WTC11 (cell line): ENCODE measurements at places on chromosomes 6 and 20. TPM values are rescaled to one million over a fixed set of nuclear protein-coding genes. Genes with fewer than 3 reads are reported as not detected.

SH3BGRL2 gene
- total RNA-seq = 13.8 to 16.5 TPM (median 15.5 TPM) in 3 replicates

PRELID3B gene
- total RNA-seq = 46.9 to 48.7 TPM (median 47.0 TPM) in 3 replicates

PEX3 gene
- 13.5 to 15.7 TPM (median 15.4 TPM) in 3 replicates for total RNA-seq

RTF2 gene
- total RNA-seq = 46.3 to 56.1 TPM (median 51.7 TPM) in 3 replicates

GCM1 gene
- total RNA-seq = 0.09 TPM in 1 of 3 replicates, not detected in the others

EIF2S2 gene
- total RNA-seq = 103 to 124 TPM (median 104 TPM) in 3 replicates

OOEP gene
- 0.87 to 1.1 TPM (median 0.89 TPM) in 3 replicates for total RNA-seq

DNA sequence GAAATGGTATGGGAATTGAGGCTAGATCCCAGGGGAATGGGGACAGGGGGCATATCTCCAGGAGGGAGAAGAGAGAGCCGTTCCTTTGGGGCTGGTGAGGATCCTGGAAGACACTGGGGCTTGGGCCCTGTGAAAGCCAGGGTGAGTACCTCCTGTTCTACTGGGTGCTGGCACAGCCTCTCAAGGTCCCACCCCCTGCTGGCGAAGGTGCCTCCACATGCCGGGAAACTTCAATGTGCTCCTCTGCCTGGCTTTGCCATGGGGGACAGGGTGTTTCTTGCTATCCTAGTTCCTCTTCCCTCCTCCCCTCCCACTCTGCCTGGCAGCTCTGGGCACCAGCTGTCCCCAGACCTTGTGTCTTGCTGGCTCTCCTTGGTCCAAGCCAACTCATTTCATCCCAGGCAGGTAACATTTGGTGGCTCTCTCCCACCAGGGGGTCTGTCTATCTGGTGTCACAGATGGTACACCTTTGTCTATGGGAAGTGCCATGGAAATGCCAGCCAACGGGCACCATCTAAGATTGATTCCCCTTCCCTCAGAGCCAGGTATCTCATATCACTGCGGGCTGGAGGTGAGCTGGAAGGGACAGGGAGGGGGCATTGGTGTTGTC is 56.8 kb downstream of the MDGA1 start:
- H3K27me3 ChIP-seq = peaks cover 11% of the 10 kb centered on the region
- no peak overlapping the region for H3K27ac ChIP-seq
- no peaks in the 10 kb centered on the region for H3K36me3 ChIP-seq
- no peak for DNase-seq

DNA sequence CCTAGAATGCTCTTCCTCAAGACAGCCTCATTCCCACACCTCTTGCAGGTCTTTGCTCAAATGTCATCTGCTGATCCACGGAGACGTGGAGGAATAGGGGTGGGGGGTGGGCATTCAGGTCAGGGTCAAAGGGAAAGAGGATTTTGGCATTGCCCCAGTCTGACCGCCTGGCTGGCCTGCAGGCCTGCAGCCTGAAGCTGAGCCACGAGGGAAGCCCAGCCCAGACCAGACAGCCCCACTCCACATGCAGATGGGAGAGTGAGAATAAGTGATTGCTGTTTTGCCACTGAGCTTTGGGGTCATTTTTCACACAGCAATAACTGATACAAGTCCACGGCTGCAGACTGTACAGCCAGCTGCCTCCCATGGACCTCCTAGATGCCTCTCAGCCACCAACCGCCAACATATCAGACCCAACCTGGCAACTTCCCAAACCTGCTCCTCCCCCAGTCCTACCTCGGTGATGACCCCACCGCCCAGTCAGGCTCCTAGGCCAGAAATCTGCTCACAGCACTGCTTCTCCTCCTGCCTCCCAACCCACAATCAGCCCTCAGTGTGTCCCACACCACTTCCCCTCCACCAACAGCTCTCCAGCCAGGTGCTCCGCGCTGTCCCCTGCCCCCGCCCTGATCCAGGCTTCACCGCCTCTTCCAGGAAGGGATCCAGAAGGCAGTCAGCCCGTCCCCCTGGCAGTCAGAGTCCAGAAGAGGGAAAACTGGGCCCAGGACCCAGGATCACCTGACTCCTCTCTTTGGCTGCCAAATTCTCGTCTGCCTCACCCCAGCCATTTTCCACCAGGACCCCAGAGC is 14.0 kb downstream of the KIAA1755 start:
- peaks cover 10% of the 10 kb centered on the region; the same call in 1 of the 2 replicates for H3K4me1 ChIP-seq
- H3K27ac ChIP-seq = no peak overlapping the region
- no peak for DNase-seq
- H3K27me3 ChIP-seq = peaks cover 14% of the 10 kb centered on the region

DNA sequence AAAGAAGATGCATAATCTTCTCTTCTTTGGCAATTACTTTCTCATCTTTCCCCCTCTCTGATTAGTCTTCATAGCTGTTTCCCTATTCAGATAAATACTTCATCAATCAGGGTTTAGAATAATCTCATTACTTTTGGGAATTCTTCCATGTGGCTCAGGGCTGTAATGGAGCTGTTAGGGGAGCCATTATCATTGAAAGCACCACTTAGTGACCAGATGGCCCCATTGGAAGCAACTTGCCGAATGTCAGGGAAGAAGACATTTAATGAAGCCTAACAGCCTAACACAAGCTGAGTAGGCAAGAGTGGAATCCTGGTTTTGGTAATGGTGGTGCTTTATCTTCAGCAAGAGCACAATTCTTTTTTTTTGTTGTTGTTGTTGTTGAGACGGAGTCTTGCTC is 45.0 kb downstream of the TIAM2 start:
- H3K27ac ChIP-seq = no peak overlapping the region; the same call in 1 of the 2 replicates
- no peak overlapping the region for H3K4me3 ChIP-seq
- 0 out of 2 replicates have a peak, but pooled peaks cover under 1% of the 10 kb centered on the region for H3K36me3 ChIP-seq
- peaks cover 70% of the 10 kb centered on the region for H3K4me1 ChIP-seq
- DNase-seq = no peak

- peaks cover 3% of the 10 kb centered on the region; the same call in 1 of the 2 replicates for H3K36me3 ChIP-seq
- no peaks in the 10 kb centered on the region for H3K27me3 ChIP-seq
- peaks cover 27% of the 10 kb centered on the region for H3K4me1 ChIP-seq
- DNase-seq = no peak
- H3K27ac ChIP-seq = no peak overlapping the region
Measured at GRCh38 chr6:63259153-63259552, 47.9 kb downstream of the FKBP1C start.

- H3K36me3 ChIP-seq = no peaks in the 10 kb centered on the region
- peaks cover 7% of the 10 kb centered on the region for H3K27me3 ChIP-seq
- peak overlapping the region; percentile 5 for H3K4me3 ChIP-seq
Measured at GRCh38 chr6:35739645-35740524, 3.1 kb downstream of the ARMC12 start.

DNA sequence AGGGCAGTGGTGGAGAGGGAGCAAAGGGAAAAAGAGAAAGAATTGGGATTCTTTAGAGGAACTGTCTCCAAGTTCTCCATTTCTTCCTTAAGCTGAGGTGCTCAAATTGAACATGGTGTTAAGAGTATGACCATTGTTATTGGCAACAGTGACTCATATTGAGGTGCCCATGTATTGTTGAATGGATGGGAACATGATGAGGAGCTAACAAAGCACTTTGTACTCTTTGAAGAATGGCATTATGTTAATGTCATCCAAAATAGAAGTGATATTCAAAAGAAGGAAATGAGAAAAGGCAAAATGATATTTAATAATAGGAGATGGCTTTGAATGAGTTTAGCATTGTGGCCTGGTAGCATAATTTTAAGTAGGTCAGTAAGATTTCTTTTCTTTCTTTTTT is 261.1 kb downstream of the QKI start:
- DNase-seq = no peak
- no peaks in the 10 kb centered on the region for H3K27me3 ChIP-seq
- H3K27ac ChIP-seq = no peak overlapping the region
- no peaks in the 10 kb centered on the region; the same call in 1 of the 2 replicates for H3K4me1 ChIP-seq
- peaks cover 5% of the 10 kb centered on the region; the same call in 1 of the 2 replicates for H3K36me3 ChIP-seq
- H3K4me3 ChIP-seq = no peak overlapping the region

- no peaks in the 10 kb centered on the region for H3K27me3 ChIP-seq
- H3K4me1 ChIP-seq = peaks cover 4% of the 10 kb centered on the region; the same call in 1 of the 2 replicates
- no peak overlapping the region for H3K4me3 ChIP-seq
Measured at GRCh38 chr6:127366282-127367022, 23.0 kb upstream of the ECHDC1 start.

GRCh38 chr20:20370094-20370575 is 2.2 kb downstream of the INSM1 start:
- H3K4me3 ChIP-seq = peak overlapping the region; percentile 80
- peaks cover 51% of the 10 kb centered on the region for H3K4me1 ChIP-seq
- H3K27ac ChIP-seq = peak overlapping the region; percentile 17; the same call in 1 of the 2 replicates
- no peaks in the 10 kb centered on the region for H3K36me3 ChIP-seq
- no peak for DNase-seq

DNA sequence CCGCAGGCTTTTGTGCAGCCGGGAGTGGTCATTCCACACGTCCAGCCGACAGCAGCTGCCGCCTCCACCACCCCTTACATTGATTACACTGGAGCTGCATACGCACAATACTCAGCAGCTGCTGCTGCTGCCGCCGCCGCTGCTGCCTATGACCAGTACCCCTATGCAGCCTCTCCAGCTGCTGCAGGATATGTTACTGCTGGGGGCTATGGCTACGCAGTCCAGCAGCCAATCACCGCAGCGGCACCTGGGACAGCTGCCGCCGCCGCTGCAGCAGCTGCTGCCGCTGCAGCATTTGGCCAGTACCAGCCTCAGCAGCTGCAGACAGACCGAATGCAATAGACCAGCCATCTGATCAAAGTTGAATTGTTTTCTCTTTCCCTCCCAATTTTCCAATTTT is 10.6 kb downstream of the RBM24 start:
- H3K27ac ChIP-seq = no peak overlapping the region
- H3K36me3 ChIP-seq = no peaks in the 10 kb centered on the region
- H3K4me1 ChIP-seq = no peaks in the 10 kb centered on the region
- no peaks in the 10 kb centered on the region; the same call in 1 of the 2 replicates for H3K27me3 ChIP-seq
- H3K4me3 ChIP-seq = no peak overlapping the region

GRCh38 chr6:52672412-52673025 is 1.6 kb downstream of the TMEM14A start:
- H3K4me1 ChIP-seq = peaks cover 29% of the 10 kb centered on the region
- peaks cover 8% of the 10 kb centered on the region for H3K27me3 ChIP-seq
- DNase-seq = no peak

- no peaks in the 10 kb centered on the region; the same call in 1 of the 2 replicates for H3K27me3 ChIP-seq
- peaks cover 8% of the 10 kb centered on the region for H3K36me3 ChIP-seq
- H3K4me3 ChIP-seq = no peak overlapping the region
- no peak overlapping the region for H3K27ac ChIP-seq
- DNase-seq = no peak
- peaks cover 6% of the 10 kb centered on the region for H3K4me1 ChIP-seq
Measured at GRCh38 chr6:137020776-137021175, 24.0 kb downstream of the IL20RA start.

- peaks cover 15% of the 10 kb centered on the region for H3K4me1 ChIP-seq
- peaks cover 29% of the 10 kb centered on the region for H3K27me3 ChIP-seq
- no peak for DNase-seq
Measured at GRCh38 chr6:78910010-78910409, 42.7 kb downstream of the IRAK1BP1 start.

DNA sequence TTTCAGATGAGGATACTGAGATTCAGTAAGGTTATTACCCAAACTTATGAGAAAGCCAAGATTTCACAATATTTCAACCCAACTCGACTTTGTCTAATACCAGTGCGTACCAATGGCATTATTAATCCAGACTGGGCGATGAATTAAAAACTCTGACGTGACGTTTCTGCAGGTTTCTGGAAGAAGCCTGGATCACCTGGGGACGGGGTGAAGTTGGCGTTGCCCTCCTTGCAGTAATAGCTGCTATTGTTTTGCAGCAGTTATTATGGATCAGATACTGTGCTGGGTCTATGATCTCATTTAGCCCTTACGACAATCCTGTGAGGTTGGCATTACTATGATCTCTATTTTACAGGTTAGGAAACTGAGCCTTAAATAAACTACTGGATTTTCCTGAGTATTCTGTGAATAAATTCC is 569 bp upstream of the CDC5L start:
- H3K4me3 ChIP-seq = peak overlapping the region; percentile 88
- peak overlapping the region; percentile 99 for H3K27ac ChIP-seq
- no peak for DNase-seq
- no peaks in the 10 kb centered on the region for H3K27me3 ChIP-seq
- peaks cover 24% of the 10 kb centered on the region for H3K4me1 ChIP-seq

GRCh38 chr6:54525731-54526130 is 217.5 kb downstream of the TINAG start:
- no peak for DNase-seq
- no peak overlapping the region for H3K4me3 ChIP-seq
- H3K27me3 ChIP-seq = no peaks in the 10 kb centered on the region; the same call in 1 of the 2 replicates
- H3K27ac ChIP-seq = no peak overlapping the region
- peaks cover 11% of the 10 kb centered on the region for H3K36me3 ChIP-seq
- no peaks in the 10 kb centered on the region for H3K4me1 ChIP-seq
